ENCODE measurements at places on chromosomes 1 and 21.

DNA sequence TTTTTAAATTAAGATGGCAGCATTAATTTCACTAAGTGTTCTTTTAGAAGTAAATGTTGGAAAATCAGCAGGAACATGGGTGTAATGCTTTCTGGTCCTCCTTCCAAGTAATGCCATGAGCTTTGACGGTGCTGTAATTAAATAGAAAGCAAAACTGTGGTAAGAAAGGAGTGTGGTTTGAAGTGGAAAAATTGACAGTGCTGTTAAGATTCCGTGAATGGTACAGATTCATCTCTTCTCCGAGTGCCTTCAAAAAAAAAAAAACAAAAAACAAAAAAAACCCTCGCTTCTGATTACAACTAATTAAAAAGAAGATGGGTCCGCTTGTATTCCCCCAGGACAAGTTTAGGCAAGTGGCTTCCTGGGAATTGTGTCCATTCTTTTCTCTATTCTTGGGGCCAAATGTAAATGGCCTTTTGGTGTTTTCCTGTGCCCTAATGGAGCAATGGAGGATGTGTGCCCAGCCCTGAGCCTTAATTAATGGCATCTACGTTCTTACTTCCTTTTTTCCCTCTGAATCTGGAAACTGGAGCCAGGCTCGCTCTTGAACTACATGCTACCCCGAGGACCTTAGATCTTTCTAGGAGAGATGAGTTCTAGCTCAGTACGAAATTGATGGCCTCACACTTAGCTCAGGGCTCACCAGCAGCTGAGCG is 5.1 kb downstream of the LMO4 start:
- no peak for DNase-seq

DNA sequence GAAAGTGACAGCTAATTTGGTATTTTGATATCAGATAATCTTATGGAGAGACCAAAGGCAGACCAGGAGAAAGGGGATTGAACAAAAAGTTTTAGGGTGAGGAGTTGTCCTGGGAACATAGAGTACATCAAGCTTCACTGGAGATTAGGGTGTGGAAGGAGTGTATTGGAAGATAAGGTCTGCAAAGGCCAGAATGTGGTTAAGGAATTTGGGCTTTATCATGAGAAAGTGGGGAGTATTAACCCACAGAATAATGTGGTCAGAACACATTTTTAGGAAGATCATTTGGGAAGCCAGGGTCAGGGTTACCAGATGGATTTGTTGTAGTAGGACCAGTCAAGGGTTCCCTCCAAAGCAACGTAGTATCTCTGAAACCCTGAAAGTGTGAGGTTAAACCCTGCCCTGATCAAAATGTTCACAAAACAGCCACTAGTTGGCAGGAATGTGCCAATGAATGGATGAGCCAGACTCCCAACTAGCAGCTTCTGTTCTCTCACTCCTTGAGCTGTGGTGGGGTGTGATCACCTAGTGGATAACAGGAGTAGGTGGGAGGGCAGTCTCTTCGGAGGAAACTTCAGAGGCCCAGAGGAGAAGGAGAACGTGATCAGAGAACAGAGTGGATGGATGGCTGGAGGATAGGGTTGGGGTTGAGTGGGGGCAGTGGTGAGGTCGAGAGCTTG is 35.8 kb downstream of the SLC2A1 start:
- no peak for DNase-seq

GRCh38 chr1:10779201-10779600 is 17.2 kb downstream of the CASZ1 start:
- peak; percentile 68 for DNase-seq

- no peak for DNase-seq
Measured at GRCh38 chr1:2411801-2412394, 466 bp downstream of the PEX10 start.

DNA sequence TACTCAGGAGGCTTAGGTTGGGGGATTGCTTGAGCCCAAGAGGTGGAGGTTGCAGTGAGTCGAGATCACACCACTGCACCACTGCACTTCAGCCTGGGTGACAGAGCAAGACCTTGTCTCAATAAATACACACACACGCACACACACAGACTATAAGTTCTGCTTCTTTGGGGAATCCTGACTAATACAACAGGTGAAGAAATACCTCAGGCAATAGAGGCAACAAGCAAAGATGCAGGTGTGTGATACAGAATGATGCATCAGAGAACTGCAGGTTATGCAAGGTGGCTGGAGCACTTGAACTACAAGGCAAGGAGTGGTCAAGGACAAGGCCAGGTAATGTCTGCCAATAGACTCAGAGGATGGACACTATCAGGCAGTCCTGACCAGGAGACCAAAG is 117.6 kb upstream of the ZNF678 start:
- DNase-seq, result no peak

DNA sequence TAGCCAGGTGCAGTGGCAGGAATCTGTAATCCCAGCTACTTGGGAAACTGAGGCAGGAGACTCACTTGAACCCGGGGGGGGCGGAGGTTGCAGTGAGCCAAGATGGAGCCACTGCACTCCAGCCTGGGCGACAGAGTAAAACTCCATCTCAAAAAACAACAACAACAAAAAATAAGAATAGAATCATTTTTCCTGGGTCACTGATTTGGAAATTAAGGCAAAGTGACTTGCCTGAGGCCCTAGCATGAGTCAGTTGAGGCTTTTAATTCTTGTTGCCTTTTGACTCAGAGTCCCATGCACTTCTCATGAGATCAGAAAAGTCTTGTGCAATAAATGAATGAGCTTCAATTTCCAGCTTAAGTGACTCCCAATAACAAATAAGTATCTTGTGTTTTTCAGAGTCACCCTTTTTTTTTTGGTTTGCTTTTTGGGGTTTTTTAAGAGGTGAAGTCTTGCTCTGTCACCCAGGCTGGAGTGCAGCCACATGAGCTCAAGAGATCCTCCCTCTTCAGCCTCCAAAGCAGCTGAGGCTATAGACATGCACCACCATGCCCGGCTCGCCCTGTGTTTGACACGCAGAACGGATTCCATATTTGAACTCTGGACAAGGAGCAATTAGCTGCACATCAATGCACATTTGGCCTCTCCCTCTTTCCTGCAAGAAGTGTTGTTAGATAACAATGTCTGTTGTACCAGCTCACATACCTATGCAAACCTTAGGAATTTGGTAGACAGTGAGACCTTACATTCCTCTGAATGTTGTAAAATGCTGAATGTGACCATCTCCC is 3.4 kb upstream of the PLEKHM2 start:
- DNase-seq, result no peak

DNA sequence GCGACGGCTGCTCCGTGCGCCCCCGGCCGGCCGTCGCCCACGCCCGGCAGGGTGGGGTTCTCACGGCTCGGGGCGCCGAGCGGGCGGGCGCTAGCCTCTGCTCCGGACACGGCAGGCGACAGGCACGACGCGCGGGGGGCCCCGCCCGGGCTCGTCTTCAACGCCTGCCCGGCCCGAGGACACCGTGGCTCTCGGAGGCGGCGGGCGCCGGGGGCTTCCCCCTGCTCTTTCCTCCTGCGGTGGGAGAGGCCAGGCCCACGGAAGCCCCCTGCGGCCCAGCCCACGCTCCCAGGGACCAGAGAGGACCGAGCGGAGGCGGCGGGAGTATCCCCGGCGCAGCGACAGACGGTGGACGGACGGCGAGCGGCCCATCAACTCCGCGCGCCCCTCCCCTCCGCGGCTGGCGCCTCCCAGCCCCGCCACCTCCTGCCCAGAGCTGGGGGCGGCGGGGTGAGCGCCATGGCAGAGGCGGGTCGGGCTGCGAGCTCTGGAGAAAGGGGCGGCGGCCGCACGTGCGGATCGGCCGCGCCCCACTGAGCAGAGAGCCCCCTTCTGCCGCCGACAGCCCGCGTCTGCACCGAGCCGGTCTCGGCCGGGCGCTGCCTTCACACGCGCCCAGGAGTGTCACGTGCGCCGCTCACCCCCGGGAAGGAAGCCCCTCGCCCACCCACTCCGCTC is at the start of the genes SHE and TDRD10:
TSS of gene SHE (minus strand) at position 347 of the 678 bp plus-strand sequence. CDS start 386 bp downstream, outside the sequence.
TSS of gene TDRD10 (plus strand) at position 154 of the 678 bp plus-strand sequence. CDS start 4,685 bp downstream, outside the sequence.
- peak; percentile 79 for DNase-seq

DNA sequence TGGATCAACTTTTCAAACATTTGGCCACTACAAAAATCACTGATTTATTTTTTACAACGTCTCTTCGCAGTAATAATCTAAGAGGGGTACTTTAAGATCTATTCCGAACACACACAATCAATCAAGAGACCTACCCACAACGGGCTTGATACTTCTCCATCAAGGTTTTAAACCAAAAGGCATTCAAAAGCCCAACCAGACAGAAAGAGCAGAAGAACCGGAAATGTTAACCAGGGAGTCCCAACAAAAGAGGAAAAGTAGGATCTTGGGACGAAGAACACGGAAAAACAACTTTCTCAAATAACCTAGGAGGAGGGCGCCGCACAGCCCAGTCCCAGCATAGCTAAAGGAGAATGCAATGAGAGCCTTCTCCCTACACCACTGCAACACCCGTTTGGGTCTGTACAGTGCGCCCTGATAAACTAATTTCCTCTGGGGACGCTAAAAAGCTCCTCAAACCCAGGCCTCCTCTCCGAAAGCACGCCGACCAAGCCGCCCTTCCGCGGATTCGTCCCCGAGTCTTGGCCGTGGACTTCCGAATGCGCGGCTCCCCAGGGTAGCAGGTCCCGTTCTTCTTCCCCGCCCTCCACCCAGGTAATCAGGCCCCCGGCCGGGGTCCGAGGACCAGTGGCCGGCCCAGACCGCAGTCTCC is 623 bp downstream of the RPL22 start:
- no peak for DNase-seq

DNA sequence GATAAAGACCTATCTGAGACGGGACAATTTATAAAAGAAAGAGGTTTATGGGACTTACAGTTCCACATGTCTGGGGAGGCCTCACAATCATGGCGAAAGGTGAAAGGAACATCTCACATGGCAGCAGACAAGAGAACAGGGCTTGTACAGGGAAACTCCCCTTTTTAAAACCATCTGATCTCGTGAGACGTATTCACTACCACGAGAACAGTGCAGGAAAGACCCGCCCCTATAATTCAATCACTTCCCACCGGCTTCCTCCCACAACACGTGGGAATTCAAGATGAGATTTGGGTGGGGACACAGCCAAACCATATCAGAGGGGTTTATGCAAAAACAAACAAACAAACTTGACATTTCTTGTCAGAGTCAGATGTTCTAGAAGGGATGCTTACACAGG is 89.7 kb downstream of the PLPP3 start:
- DNase-seq, result no peak

DNA sequence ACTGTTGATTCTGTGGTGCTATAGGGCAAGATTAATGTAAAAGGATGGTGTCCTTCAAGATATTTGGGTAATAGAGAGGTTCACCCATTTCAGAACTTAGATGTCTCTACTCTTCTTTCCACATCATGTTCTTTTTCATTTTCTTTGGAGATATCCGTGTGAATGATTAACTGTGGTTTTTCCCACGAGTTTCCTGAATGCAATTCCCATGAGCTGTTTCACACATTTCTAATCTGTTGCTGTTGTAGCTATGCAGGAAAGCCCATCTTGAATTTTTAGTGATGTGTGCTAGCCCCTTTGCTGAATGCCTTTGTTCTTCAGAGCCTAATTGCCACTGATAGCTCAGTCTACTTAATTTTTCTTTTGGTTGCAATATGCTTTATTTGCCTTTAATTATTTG is 27.6 kb downstream of the SNX27 start:
- no peak for DNase-seq

- no peak for DNase-seq
Measured at GRCh38 chr1:220803401-220804201, 16.9 kb downstream of the MTARC1 start.

GRCh38 chr1:160428655-160429054 is 28.3 kb downstream of the VANGL2 start:
- no peak for DNase-seq

GRCh38 chr1:15282038-15282437 is 35.0 kb downstream of the FHAD1 start:
- DNase-seq, result no peak

GRCh38 chr1:180786624-180787023 is 126.1 kb upstream of the KIAA1614 start:
- DNase-seq, result no peak

GRCh38 chr1:238340989-238341388 is 450.3 kb upstream of the ZP4 start:
- no peak for DNase-seq

DNA sequence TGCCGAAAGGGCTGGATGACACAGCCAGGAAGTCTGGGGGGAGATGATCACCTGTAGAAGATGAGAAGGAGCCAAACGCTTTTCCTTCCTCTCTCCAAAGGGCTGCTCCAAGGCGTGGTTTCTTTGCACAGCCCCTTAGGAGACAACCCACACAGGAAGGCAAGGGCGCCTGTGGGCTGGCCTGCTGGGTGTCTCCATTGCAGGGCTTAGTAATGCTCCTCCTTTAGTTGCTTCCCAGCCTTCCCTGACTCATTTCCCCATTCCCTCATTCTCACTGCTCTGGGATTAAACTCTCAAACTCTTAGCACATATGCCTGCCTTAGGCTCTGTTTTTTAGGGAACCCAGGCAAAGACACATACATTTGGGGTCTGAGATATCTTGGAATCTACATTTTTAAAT is 1.7 kb upstream of the CLCA1 start:
- no peak for DNase-seq

DNA sequence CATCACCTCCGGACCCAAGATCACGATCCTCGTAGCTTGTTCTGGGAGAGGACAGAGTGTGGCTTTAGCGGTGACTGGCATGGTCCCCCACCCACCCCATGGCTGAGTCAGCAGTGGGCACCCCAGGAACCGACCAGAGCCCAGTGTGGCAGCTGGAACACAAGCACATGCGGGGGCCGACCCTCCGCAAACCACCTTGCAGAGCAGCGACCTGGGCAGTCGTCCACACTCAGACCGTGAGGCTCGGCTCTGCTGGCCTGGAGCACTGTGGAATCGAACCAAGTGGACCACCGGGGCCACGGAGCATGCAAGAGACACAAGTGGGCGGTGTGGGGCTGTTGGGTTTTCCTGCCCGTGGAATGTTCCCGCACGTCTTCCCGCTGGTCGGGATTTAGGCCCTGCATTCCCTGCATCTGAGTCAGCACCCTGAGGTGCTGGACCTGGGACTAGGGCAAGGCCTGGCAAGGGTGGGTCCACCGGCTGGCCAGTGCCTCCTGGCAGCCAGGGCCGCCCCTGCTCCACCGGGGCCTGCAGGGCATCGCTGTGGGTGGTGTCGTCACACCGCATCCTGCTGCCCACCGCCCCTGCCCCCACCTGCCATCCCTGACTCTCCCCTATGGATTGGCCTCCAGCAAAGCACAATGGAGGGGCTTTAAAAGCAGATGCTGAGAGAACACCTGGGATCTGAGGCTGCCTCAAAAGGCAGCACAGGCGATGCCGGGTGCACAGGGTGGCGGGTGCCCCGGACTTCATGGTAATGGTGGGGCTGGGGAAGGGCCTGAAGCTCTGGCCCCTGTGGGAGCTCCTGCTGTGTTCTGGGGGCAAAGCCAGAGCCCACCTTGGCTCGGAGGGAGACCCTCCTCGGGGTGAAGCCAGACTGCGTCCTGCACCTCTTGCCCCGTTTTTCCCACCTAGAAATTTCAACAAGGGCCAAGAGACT is 18.5 kb downstream of the MORN1 start:
- DNase-seq, result peak; percentile 67

DNA sequence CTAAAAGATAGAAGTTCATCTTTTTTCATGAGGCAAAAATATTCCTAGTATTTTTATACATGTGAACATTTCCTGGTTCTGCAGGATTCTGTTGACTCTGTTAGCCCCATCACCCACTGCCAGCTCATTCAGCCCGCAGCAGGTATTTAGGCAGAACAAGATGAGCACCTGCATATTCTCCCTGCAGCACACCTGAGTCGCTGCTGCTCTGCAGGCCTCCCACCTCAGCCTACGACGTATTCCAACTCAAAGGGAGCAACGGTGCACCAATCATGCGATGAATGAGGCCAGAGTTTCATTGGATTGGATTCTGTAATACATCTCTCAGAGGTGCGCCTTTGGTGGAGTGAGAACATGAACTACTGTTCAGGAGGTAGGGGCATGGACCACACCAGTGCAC is 87.6 kb downstream of the CNIH3 start:
- no peak for DNase-seq

GRCh38 chr1:119898530-119898929 is 2.2 kb upstream of the ADAM30 start:
- DNase-seq, result no peak

Measured in aorta (tissue), 5 donors.